DND-41 (cell line): ENCODE measurements at places on chromosomes 3 and 15.

DNA sequence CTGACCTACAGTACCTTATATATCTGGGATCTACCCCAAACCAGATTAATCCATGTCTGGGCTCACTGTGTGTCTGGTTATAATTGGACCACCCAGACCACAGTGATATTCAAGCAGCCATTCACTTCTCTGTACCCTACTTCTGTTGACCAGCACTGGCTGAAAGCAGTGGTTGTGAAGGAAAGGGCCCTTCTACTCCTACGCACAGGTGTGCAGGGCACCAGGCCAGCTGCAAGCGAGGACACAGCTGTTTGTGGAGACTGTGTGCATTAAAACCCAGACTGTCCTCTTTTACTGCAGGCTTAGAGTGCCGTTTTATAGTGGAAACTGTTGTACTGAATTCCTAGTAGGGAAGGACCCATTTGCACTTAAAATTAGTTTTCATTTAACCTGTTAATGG, 29.5 kb downstream of the CTDSPL start:
- no peak for DNase-seq

- DNase-seq, result no peak
Measured at GRCh38 chr3:174767853-174768382, 91.2 kb upstream of the NAALADL2 start.

DNA sequence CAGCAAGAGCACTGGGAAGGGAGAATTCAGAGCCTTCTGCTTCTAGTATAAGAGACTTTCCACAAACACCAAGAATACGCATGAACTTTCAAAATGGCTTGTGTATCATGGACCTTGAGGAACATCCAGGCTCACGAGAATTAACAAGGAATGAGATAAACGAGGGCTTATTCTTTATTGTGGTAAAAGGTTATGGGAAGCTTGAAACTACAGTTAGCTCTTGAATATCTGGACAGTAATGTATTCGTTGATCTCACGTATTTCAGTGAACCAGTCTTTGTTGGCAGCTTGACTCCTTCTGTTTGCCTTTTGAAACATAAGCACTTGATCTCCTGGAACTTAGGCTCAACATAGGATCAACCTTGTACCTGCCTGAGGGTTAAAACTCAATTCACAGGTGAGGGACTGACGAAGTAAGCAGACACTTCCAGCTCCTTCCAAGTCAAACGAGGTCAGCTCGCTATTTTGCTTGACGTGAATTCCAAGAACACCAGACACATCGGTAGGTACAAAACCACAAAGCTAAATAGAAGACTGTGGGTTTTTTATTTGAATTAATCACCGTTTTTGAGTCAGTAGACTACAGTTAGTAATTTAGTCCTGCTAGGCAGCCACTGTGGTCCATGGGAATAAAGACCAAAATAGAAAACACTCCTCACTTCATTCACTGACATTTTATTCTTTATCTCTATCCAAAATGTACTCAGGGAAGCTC, 30.8 kb downstream of the GALNT15 start:
- no peak for DNase-seq

- peak; percentile 73 for DNase-seq
Measured at GRCh38 chr3:138781012-138781470, 53.7 kb downstream of the PIK3CB start.

GRCh38 chr3:82761858-82762257, 1000.4 kb upstream of the GBE1 start:
- no peak for DNase-seq

DNA sequence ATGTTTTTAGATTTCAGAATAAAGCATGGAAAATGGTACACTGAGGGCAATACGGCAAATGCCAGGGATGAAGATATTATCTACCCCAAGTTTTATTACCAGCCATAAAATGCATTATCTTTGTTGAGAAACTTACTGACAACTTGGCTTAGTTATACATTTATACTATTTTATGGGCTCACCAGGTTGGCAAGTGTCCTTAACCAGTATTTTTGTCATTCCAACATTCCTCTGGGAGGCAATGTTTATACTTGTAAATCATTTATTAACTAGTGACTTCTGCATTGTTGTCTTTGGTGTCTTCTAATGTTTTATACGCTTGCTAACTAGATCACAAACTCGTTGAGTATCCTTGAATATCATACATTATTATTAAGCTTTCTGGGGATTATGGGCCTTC, 18.0 kb upstream of the ADGRG7 start:
- no peak for DNase-seq

DNA sequence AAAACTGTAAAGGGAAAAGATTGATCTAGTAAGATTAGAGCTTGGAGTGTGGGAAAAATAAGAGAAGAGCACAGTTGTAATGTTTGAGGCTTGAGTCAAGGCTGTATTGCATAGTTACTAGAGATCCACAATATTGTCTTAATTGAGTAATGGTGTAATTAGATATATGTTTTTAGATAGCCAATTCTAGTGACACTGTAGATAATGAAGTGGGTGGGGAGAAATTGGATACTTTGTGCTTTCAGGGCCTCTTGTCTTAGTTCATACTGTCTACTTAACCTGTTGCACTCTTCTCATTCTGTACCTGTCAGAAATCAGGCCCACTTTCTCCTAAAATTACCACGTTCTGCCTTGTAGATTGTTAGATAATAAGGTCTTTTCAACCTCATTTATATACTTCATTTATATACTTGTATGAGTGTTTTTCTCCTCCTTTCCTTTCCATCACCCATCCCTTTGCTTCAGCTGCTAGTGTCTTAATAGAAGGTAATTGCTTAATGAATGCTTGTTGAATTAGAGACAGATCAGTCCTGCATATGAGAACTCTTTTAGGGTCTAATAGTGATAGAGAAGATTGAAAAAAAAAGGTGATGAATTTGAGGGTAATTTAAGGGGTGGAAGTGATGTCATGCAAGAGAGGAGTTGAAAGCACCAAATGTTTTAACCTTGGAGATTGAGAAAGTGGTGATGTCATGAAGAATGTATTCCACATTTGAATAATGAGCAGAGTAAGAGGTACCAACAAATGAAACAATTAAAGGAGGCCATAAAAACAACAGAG, 32.0 kb downstream of the PIK3CA start:
- no peak for DNase-seq

DNA sequence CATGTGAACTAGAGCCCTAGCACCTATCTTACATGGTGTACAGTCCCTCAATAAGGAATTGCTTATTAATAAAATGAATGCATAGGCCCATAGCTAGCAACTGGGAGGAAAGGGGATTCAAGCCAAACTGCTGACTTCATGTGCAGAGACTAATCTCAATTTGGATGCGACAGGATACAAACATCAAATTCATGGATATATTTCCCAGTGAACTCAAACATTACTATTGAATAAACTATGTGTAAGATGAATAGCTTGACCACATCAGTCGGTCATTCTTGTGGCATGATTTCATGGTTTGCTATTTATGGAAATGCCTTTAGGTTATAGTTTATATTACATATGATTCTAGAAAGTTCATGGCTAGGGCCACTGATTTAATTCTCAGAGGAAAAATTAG, 268.6 kb upstream of the SLITRK3 start:
- DNase-seq, result no peak

DNA sequence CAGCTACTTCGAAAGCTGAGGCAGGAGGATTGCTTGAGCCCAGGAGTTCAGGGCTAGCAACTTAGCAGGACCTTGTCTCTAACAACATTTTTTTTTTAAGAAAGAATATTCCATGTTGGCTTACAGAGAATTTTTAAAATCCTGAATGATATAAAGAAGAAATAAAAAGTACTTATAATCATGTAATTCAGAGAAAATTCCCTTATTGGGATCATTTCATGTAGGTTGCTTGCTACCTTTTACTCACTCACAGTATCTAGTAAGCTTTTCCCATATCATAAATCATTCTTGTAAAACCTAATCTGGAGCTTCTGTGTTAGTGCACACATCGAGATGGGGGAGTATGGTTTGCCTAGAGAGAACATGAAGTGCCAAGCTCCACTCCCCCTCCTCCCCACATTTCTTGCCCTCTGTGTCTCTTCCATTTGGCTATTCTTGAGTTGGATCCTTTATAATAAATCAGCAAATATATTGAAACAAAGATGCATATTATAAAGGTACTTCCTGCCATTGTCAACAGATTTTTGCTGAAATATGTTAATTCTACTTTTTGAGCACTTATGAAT, 13.6 kb downstream of the TF start:
- no peak for DNase-seq

- no peak for DNase-seq
Measured at GRCh38 chr3:37910671-37911400, 49.2 kb downstream of the CTDSPL start.

GRCh38 chr3:168455814-168456213, 360.1 kb upstream of the GOLIM4 start:
- no peak for DNase-seq

DNA sequence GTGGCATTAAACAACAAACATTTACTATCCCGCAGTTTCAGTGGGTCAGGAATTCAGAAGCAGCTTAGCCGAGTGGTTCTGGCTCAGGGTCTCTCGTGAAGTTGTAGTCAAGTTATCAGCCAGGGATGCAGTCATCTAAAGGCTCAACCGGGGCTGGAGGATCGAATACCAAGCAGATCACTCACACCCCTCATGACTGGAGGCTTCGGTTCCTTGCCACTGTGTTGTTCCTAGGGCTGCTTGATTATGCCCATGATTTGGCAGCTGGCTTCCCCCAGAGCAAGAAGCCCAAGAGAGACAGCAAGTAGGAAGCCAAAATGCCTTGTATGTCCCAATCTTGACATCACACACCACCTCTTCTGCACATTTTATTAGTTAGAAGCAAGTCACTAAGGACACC, 33.9 kb upstream of the CDCP1 start:
- no peak for DNase-seq

DNA sequence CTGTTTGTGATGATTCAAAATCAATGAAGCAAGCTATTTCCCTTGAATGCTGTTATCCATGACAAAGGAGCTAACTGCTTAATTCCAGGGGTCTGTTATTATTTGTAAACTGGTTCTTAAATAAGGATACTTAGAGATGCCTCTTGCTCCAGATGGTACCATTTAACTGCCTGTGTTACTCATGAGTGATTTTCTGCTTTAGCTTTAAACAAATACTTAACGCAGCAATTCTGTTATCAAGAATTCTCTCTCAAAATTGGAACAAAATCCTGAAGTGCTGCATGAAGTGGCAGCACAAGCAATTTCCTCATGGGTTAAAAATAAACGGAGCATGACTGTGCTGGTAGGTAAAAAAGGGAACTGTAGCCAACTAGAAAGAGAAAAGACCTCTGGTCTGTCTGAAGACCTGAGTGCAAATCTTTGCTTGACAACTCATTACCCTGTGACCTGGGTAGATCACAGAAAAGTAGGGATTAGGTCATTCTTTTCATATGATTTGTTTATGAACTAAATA, 62.5 kb upstream of the GBE1 start:
- DNase-seq, result no peak

- peak; percentile 63 for DNase-seq
Measured at GRCh38 chr3:129121016-129121791, 400 bp downstream of the RAB43 start.

GRCh38 chr3:30034246-30034991, 572.0 kb upstream of the TGFBR2 start:
- no peak for DNase-seq

DNA sequence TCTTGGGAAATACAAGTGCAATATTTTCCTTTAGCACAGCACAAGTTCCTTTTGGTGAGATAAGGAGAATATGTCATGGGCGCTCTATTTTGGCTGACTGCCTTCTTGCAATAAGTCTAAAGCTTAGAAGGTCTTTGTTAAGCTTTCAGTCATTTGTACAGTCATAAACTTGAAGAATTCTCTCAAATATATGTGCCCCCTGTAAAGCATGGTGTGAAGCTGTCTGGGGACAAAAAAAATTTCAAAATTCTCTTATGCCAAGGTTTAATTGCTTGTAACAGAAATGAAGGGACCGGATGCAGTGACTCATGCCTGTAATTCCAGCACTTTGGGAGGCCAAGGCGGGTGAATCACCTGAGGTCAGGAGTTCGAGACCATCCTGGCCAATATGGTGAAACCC, 21.7 kb upstream of the ARID3B start:
- no peak for DNase-seq

DNA sequence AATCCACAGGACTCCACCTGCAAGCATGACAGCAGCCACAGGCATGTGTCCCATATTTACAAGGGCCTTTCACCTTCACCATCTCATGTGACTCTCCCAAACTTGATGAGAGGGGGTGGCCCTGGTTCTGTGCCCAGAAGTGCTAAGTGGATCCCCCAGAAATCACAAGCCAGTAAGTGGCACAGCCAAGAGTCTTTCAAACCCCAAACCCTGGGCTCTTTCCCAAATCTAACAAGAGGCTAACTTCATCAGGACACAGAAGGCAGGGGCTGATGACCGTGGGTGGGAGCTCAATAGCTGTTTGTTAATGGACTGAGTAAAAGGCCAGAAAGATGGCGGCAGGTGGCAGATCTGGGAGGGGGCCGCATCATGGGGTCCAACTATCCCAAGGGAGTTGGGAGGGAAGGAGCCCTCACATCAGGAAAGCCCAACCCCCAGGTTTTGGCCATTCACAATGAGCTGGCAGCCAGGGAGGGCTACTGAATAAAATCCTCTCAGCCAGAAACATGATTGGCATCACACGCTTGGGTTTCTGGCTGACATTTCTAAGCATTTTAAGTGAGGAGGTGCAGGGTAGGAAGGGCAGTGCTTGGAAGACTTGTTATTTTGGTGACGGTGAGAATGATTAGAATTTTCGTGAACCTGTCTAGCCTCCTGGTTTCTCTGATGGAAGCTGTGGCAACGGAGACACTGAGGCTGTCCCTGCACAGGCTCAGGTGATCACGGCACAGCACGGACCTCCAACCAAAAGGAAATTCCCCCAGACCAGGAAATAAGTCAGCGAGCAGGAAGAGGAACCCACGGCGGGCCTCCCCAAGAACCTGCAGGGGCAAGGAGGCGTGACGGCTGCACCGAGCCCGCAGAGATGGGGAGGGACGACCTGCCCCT, 109.3 kb downstream of the OXNAD1 start:
- DNase-seq, result no peak

DNA sequence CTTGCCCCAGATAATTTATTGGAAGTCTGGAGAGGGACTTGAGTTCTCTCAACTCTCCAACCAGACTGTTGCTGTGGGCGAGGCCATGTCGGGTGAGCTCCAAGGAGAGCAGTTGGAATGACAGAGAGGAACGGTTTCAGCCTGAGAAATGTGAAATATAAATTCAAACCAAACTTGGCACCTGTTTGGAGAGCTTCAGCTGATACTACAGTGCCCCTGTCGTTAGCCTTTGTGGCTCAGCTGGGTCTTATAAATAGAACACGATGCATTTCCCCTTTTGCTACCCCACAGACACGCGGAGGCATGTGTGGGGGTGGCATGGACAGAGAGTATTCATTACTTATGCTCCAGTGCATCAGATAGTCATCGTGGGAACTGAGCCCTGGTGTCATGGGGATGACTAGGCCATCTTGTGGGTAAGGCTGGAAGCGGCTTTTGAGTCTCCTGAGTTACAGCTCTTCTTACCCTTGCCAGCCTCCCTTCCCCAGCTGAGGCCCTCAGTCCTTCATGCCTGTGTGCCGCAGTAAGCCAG, 15.6 kb downstream of the SMAD3 start:
- no peak for DNase-seq

DNA sequence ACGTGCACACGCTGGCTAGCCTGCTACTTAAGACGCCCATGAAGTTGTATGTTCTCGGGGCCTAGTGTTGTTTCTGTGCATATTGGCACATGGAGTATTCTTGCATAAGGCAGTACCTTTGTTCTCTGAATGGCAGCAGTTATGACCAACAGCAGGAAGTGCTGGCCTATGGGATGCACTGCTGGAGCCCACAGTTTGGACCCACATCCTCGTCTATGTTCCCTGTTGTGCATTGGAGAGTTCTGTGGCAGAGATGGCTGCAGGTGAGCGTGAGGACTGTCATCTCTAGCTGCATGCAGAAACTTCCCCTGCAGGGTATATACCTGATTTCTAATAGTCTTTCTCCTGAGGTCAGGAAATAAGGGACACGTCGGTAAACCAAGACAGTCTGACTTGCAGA, 81.8 kb downstream of the CHRNA7 start:
- DNase-seq, result no peak
